ENCODE measurements at places on chromosomes 7 and 10.

DNA sequence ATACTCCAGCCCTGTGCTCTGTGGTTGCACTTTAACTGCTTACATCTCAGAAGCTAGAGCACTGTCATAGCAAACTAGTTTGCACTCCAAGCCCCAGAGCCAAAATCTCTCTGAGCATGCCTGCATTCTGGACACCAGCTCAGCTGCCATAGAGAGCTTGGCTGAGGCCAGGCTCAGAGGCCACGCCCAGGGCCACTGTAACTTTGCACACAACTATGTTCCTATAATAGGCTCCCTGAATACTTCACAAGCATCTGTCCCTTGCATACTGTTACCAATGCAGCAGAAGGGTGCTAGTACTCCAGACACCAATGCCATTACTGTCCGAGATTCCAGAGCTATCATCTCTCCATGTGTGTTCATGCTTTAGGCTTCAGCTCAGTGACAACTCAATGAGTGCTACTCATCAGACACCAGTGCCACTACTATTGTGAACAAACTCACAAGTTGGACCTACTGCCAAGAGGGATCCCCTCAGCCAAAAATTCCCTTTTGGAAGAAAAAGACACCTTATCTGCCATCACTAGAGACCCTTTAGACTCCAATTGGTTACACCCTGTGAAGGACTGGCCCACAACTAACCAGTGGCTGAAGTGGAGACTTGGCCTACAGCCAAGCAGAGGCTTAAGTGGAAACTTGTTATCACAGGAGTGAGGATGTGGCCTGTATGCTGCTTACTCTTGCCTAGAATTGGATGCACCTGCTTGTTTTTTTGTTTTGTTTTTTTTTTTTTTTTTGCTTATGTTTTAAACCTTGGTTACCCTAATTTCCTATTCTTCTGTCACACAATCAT lies 211.6 kb upstream of the MAGI2 start:
- no peak for DNase-seq

- no peak for DNase-seq
Measured at GRCh38 chr10:128896116-128896795, 570.8 kb upstream of the MGMT start.

GRCh38 chr10:71203716-71204115 lies 8.7 kb upstream of the UNC5B start:
- DNase-seq = no peak

- DNase-seq = no peak
Measured at GRCh38 chr10:89255793-89256192, 4.2 kb upstream of the LIPA start.

- no peak for DNase-seq
Measured at GRCh38 chr10:131314148-131314547, 2.6 kb upstream of the TCERG1L start.

DNA sequence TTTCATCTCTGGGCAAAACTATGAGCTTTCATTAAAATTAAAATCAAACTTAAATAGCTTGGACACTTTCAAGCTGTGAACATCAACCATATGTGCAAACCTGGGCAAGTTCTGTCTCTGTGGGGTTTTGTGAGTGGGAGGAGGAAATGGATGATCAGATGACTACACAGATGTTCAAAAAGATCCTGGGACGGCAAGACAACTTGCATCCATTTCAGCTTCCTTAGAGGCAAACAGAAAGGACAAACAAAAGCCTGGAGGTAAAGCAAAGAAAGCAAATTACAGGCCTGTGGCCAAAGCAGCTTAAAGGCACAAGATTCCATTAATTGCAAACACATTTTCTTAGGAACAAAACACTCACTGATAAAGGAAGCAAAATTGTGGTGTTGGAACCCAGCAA lies 222.2 kb downstream of the NEBL start:
- DNase-seq = no peak

GRCh38 chr7:120588416-120588815 lies 269.5 kb downstream of the TSPAN12 start:
- no peak for DNase-seq

GRCh38 chr10:6657669-6658068 lies 77.6 kb upstream of the PRKCQ start:
- DNase-seq = no peak
